ENCODE measurements at places on chromosomes 13 and 19.

- no peak for DNase-seq
Observed at GRCh38 chr13:112569821-112570220, 18.1 kb downstream of the TUBGCP3 start.

GRCh38 chr13:26246154-26246553 is 7.8 kb upstream of the CDK8 start:
- DNase-seq: no peak

DNA sequence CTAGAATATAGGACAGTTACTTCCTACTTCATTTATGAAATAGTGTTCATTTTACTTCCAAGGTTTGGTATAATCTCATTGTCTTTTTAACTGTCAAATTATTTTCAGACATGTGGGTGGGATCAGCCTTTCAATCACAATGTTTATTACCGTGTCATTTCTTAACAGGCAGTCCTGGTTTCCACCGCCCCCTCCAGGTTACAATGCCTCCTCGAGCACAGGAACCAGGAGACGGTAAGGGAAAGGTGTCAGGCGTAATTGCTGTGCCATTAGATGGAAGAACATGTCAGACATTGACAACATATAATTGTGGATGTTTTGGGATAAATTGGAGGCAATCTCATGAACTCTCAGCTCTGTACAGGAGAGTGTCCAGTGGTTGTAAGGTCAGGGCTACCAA is 36.5 kb downstream of the SCEL start:
- DNase-seq: no peak

- DNase-seq: no peak
Observed at GRCh38 chr13:100764937-100765336, 90.3 kb upstream of the TMTC4 start.

DNA sequence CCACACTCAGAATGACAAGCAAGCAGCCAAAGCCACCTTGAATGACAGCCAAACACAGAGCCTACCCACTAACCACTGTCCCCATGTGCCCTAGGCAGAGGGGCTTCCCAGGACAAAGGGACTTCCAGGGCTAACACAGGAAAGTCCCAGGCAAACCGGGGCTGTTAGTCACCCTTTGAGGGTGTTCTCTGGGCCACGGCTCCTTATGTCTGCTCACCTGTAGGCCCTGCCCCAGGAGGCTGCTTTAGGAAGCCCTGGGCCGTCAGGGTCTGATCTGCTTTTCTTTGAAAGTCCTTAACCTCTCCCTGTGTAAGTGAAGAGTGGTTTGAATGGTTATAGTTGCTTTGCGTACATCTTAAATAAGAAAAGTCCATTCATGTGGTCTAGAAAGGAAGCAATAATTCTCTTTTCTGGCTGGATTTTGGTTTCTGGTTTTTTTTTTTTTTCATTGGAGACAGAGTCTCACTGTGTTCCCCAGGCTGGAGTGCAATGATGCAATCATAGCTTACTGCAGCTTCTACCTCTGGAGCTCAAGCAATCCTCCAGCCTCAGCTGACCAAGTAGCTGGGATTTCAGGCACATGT is 161.4 kb downstream of the EFNB2 start:
- no peak for DNase-seq

DNA sequence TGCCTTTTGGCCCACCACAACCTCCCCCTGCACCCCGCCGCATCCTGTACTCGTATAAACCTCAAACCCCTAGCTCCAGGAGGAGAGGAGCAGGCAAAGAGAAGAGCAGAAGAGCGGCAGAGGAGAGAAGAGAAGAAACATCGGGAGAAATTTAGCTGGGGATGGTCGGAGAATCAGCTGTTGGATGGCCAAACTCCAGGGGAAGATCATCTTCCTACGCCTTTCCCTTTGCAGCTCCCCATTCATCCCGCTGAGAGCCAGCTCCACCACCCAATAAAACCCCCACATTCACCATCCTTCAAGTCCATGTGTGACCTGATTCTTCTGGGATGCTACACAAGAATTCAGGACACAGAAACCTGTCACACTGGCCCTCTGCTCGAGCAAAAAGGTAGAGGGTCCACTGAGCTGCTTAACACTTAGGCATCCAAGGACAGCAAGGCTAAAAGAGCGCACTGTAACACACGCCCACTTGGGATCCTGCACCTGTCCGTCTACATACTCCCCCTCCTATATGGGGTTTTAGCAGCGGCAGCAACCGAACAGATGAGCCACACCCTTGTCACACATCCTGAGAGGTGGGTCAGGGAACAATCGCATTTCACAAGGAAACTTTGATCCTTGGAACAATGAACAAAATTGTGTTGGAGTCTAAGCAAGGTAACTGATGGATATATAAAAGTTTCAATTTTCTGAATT is 51.6 kb upstream of the MIR17HG start:
- no peak for DNase-seq

- DNase-seq: no peak
Observed at GRCh38 chr19:13956365-13956744, 4.0 kb downstream of the DCAF15 start.

GRCh38 chr19:41771410-41771809 is 16.1 kb downstream of the CEACAM6 start:
- DNase-seq: no peak
